Activated CD4-positive, alpha-beta T cell treated with anti-CD3 and anti-CD28 coated beads for 24 hours (primary cell): ENCODE measurements at places on chromosomes 16 and 17.
A peak's percentile ranks its signal among the peaks of the same experiment; 100 is the strongest.

DNA sequence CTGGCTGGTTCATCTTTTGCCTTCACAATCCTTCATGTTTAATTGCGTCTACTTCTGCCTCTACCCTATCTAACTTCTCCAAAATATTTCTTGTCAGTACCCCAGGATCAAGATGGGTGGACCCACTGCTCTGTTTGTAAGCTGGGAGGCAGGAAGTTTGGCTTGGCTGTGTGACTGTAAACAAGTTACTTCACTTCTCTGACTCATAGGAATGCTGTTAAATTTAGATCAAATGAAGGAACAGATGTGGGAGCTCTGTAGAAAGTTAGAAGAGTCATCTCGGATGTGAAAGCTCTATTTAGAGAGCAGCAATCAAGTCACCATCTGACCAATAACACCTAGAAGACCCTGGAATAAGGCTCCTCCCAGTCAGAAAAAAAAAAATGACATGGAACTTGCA lies 55.2 kb upstream of the MRTFB start:
- no peak for DNase-seq

DNA sequence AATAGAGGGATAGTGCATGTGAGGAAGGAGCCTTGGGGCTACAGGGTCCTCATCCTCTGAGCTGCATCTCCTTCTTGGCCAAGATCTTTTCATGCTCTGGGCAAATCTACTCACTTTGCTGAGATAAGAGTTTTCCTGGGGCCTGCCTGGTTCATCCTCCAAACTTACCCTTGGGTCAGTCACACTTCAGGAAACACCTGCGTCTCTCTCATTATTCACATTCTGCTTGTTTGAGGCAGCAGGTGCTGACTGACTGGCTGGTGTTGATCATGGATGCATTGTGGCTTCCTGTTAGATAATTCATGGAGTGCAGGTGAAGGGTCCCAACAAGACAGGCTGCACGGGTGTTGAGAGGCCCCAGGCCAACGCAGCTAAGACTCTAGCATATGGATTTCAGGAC lies 162.6 kb downstream of the SALL1 start:
- DNase-seq, result no peak

GRCh38 chr17:82278786-82279391 lies 5.4 kb upstream of the CSNK1D start:
- no peak for DNase-seq

DNA sequence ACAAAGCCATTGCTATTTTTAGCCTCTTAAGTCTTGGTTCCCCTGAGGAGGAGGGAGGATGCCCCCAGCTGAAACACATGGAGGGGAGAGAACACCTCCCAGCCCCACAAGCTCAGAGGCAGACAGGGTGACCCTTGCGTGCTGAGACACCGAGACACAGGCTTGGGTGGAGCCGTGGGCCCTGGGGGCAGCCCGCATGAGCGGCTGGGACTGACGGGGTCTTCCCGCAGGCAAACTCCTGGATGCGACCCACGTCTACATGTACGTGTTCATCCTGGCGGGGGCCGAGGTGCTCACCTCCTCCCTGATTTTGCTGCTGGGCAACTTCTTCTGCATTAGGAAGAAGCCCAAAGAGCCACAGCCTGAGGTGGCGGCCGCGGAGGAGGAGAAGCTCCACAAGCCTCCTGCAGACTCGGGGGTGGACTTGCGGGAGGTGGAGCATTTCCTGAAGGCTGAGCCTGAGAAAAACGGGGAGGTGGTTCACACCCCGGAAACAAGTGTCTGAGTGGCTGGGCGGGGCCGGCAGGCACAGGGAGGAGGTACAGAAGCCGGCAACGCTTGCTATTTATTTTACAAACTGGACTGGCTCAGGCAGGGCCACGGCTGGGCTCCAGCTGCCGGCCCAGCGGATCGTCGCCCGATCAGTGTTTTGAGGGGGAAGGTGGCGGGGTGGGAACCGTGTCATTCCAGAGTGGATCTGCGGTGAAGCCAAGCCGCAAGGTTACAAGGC lies 9.8 kb downstream of the SLC16A3 start:
- peak; percentile 65 for DNase-seq

DNA sequence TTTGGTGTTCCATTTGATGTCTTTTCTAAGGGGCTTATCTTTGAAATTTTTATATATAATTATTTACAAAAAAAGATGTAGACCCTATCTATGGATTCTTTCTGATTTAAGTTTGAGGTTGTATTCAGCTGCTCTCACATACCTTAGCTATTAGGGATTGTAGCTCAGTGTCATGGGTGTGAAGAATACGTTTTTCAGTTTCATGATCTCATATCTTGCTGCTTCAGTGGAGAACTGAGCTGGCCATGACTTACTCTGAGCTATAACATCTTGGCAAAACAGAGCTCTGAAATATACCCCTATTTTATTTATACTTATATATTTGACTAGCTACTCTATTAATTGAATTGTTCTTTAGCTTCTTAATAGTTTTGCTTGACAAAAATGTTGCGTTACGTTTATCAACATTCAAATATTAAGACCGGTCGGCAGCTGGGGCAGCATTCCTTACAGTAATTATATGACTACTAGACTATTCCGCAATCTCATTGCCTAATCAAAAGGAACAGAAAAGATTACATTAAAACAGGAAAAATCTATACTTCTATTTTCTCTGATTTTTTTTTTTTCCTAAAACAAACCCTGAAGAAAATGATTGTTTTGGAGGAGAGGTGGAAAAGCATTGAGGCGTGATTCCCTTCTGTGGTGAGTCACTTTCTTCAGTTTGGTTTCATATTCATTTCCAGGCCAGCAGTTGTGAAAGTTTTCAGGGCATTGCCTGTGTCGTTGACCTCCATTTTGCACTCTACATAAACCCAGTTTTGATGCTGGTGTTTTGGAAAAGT lies 24.1 kb upstream of the KRT24 start:
- DNase-seq, result no peak

DNA sequence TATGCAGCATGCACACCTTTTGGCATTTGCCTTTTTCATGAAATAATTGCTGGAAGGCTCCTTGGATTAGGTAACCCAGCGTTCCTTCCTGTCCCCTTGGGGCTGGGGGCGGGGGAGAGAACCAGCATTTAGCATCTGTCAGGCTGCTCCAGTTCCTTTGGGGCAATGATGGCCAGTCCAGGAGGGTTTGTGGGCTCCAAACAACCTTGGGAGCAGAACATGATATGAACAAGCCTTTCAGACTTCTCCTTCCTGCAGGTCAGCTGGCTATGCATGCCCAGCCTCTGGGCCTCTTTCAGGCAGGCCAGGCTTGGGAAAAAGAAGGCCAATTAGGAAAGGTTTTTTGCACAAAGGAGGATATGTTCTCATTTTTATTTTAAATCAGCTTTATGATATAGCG lies 1.1 kb upstream of the SMTNL2 start:
- DNase-seq, result no peak

DNA sequence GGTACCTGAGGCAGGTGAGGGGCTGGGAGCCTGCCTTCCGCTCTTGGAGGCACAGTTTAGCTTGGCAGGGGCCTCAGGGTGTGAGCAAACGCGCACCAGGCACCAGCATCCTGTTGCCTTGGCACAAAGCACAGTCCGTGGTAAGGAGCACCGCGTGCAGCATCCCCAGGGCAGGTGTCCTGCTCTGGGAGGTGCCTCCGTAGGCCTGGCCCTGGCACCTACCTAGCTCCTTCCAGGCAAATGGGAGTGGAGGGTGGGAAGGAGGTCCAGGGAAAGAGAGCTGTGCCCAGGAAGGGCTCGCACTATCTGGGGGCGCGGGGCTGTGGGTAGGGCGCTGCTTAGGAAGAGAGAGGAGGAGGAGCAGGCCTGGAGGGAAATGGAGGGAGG lies 3.1 kb upstream of the GSE1 start:
- no peak for DNase-seq

- no peak for DNase-seq
Observed at GRCh38 chr17:79804856-79805696, 8.2 kb upstream of the CBX8 start.

GRCh38 chr17:77833769-77834168 lies 124.7 kb upstream of the TNRC6C start:
- no peak for DNase-seq

GRCh38 chr16:85296859-85297660 lies 184.8 kb upstream of the CIBAR2 start:
- DNase-seq, result peak; percentile 33

- no peak for DNase-seq
Observed at GRCh38 chr17:59441464-59442096, 110.1 kb downstream of the YPEL2 start.
